Activated CD8-positive, alpha-beta T cell treated with anti-CD3 and anti-CD28 coated beads for 36 hours (primary cell): ENCODE measurements at places on chromosomes 11 and 22. TPM values are rescaled to one million over a fixed set of nuclear protein-coding genes. Genes with fewer than 3 reads are reported as not detected.

The ANO1 gene
- total RNA-seq = not detected

The SLC22A24 gene
- not detected for total RNA-seq

The C11orf52 gene
- total RNA-seq = not detected

The APOBEC3A gene
- total RNA-seq = not detected

The XKR3 gene
- not detected for total RNA-seq

The MYEOV gene
- total RNA-seq = not detected

The MS4A4A gene
- total RNA-seq = not detected

DNA sequence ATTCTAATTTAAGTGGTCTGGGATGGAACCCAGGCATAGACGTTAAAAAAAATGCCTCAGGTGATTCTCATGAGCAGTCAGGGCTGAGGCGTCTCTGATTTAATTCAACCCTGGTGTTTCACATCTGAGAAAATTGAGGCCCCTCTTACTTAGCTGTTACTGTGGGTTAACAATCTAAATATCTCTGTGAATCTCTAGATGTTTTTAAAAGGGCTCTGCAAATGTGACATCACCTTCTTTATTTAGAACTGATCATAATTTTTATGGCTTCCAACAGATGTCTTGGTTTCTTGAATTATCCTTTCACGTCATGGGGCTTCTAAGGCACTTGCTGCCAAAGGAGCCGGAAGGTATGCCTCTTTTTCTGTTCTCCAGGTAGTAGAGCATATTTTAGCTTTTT lies 76.1 kb upstream of the LIN7C start:
- H3K27me3 ChIP-seq = no peaks in the 10 kb centered on the region
- peaks cover 5% of the 10 kb centered on the region for H3K36me3 ChIP-seq
- H3K4me3 ChIP-seq = no peak overlapping the region
- H3K4me1 ChIP-seq = no peaks in the 10 kb centered on the region

DNA sequence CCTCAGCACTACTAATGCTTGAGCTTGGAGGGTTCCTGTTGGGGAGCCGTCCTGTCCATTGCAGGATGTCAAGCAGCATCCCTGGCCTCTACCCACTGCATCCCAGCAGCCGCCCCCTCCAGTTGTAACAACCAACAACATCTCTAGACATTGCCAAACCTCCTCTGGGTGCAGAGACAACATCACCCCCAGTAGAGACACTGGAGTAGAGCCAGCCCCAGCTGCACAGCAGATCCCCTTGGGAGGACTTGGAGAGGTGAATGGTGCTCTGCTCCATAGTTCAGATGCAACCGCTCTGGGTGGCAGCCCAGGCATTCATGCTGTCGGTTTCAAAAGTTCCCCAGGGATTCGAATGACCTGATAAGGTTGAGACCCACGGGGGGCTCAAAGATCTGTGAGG lies 259.0 kb downstream of the MN1 start:
- no peak overlapping the region for H3K4me3 ChIP-seq
- no peak for DNase-seq
- H3K36me3 ChIP-seq = no peaks in the 10 kb centered on the region
- H3K4me1 ChIP-seq = no peaks in the 10 kb centered on the region
- no peak overlapping the region for H3K27ac ChIP-seq

DNA sequence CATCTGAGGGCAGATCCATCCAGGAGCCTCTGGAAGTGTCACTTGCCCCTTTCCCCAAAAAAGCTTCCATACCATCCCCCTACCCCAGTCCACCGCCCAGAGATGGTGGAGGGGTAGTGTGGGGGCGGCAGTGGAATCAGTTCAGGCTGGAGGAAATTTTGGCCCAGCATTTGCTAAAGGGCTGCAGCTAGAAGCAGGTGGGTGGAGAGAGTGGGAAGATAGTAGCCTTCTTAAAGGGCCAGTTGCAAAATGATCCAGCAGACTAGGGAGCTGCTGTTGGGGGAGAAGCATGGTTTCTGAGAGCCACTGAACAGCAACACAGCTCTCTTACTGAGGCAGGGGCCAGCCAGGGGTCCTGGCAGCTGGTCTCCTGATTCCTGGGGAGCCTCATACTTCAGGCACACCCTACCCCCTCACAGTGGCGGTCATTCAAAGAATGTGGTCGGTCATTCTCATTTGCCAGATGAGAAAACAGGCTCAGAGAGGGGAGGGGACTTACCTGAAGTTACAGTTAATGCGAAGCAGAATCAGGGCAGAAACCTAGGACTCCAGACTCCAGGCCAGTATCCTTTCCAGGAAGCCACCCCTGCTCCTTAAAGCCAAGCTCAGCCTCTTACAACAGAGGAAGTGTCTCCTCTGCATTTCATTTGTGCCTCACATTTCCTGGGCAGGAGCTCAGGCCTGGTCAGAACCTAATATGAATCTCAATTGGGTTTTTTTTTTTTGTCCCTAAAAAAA lies 5.4 kb downstream of the SEC14L2 start:
- peaks cover 27% of the 10 kb centered on the region for H3K4me1 ChIP-seq
- peak overlapping the region; percentile 49 for H3K27ac ChIP-seq
- H3K36me3 ChIP-seq = peaks cover 15% of the 10 kb centered on the region
- DNase-seq = no peak
- H3K4me3 ChIP-seq = no peak overlapping the region

GRCh38 chr11:26571861-26572654 lies at the start of gene MUC15:
Gene MUC15 (minus strand): TSS chr11:26572263. CDS start chr11:26567094, 5,169 bp downstream.
- H3K36me3 ChIP-seq = no peaks in the 10 kb centered on the region
- H3K27ac ChIP-seq = no peak within 1 kb of the TSS
- H3K4me1 ChIP-seq = no peaks in the 10 kb centered on the region
- no peaks in the 10 kb centered on the region for H3K27me3 ChIP-seq
- no peak for DNase-seq

DNA sequence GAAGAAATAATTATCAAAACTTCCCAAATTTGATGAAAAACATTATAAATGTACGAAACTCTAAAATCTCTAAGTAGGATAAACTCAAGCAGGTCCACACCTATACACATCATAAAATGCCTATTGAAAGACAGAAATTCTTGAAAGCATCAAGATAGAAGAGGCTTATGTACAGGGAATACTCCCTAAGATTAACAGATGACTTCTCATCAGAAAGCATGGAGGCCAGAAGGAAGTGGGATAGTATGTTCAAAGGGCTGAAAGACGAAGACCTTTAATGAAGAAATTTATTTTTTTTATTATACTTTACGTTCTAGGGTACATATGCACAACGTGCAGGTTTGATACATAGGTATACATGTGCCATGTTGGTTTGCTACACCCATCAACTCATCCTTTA lies 45.3 kb upstream of the KCNA4 start:
- H3K4me3 ChIP-seq = no peak overlapping the region
- DNase-seq = no peak

GRCh38 chr22:48953103-48953720 lies 874.5 kb downstream of the BRD1 start:
- DNase-seq = no peak
- no peaks in the 10 kb centered on the region for H3K36me3 ChIP-seq
- H3K27me3 ChIP-seq = peaks cover 3% of the 10 kb centered on the region
- H3K4me1 ChIP-seq = no peaks in the 10 kb centered on the region
- no peak overlapping the region for H3K4me3 ChIP-seq

- no peak overlapping the region for H3K27ac ChIP-seq
- no peak for DNase-seq
- no peak overlapping the region for H3K4me3 ChIP-seq
- no peaks in the 10 kb centered on the region for H3K4me1 ChIP-seq
- no peaks in the 10 kb centered on the region for H3K36me3 ChIP-seq
- H3K27me3 ChIP-seq = peaks cover 2% of the 10 kb centered on the region
These were observed 106.2 kb downstream of the SHANK2 start for GRCh38 chr11:71145988-71146824.

- no peak for DNase-seq
- no peak overlapping the region for H3K4me3 ChIP-seq
- H3K36me3 ChIP-seq = peaks cover 11% of the 10 kb centered on the region
- no peaks in the 10 kb centered on the region for H3K27me3 ChIP-seq
- H3K4me1 ChIP-seq = no peaks in the 10 kb centered on the region
These were observed 25.5 kb downstream of the MYBPC3 start for GRCh38 chr11:47327025-47327424.

- no peaks in the 10 kb centered on the region for H3K36me3 ChIP-seq
- H3K27me3 ChIP-seq = peaks cover 6% of the 10 kb centered on the region
- no peaks in the 10 kb centered on the region for H3K4me1 ChIP-seq
- no peak overlapping the region for H3K27ac ChIP-seq
These were observed 29.7 kb downstream of the EFCAB6 start for GRCh38 chr22:43782448-43782847.

- H3K36me3 ChIP-seq = peaks cover 80% of the 10 kb centered on the region
- no peaks in the 10 kb centered on the region for H3K27me3 ChIP-seq
- peak overlapping the region; percentile 22 for H3K4me3 ChIP-seq
These were observed 6.3 kb upstream of the PYGM start for GRCh38 chr11:64765851-64766665.

- H3K27me3 ChIP-seq = peaks cover 14% of the 10 kb centered on the region
- peaks cover 29% of the 10 kb centered on the region for H3K4me1 ChIP-seq
- no peak overlapping the region for H3K4me3 ChIP-seq
- DNase-seq = no peak
- H3K36me3 ChIP-seq = no peaks in the 10 kb centered on the region
These were observed 16.1 kb upstream of the CALCB start for GRCh38 chr11:15057329-15057728.

DNA sequence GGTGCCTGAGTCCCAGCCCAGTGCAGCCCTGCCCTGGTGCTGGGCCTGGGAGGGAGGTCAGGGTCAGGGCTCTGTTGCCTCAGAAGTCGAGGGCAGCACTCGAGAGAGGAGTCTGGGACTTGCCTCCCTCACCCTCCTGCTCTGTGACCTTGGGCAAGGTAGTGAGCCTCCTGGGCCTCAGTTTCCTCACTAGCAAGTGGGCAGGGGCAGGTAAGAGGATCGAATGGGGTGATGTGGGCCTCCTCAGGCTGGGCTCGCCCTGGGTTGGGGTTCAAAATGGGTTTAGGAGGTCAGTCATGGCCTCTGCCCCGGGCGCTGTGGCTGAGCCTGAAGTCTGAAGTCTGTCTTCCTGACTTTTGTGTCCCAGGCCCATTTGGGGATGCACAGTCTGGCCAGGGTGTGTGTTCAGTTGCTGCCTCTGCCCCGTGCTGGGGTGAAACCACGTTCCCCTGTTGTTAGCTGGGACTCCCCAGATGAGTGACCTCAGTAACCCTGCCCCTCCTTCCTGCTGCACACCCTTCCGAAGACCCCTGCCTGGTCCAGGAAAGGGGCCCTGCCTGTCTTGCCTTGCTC lies 40.9 kb upstream of the CELSR1 start:
- H3K27ac ChIP-seq = no peak overlapping the region
- no peaks in the 10 kb centered on the region for H3K36me3 ChIP-seq
- H3K4me1 ChIP-seq = peaks cover 31% of the 10 kb centered on the region
- H3K4me3 ChIP-seq = peak overlapping the region; percentile 90

DNA sequence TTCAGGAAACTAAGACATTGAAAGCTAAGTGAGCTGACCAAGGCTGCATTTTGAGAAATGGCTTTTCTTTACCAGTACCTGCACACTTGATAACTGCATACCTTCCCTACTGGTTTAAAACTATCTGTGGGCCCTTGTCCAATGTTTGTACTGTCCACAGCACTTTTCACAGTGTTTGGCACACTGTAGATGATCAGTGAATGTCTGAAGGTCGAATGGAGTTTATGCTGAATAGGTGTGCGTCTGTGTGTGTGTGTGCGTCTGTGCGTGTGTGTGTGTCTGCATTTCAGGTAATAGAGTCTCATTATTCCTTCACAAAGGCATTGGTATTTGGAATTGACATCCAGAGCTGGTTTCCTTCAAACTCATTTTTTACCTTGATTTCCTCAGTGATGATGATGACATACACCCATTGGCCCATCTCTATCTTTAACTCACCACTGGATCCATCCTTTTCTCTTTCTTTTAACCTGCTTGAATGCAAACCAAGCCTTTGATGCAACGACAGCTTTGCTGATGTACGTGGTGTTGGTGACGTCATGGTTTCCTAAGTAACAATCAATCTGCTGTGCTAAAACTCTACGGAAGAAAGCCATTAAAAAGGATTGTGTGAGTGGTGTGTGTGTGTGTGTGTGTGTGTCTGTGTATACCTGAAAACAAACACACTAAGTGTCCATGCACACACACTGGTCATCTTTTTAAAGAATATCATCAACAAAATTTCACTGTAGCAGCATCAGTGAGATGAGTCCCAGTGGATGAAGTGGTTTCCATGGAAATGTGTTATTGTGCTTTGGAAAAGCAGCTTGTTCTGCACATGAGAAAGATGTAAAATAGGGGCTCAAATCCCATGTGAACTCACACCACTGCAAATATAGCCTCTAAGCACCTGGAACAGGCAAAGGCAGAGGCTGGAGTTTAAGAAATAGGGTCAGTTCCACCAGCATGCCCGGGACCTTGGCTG lies 490.2 kb upstream of the B3GAT1 start:
- no peak overlapping the region for H3K27ac ChIP-seq
- no peaks in the 10 kb centered on the region for H3K36me3 ChIP-seq
- no peak overlapping the region for H3K4me3 ChIP-seq
- no peak for DNase-seq
- H3K27me3 ChIP-seq = peaks cover 18% of the 10 kb centered on the region

- H3K4me1 ChIP-seq = no peaks in the 10 kb centered on the region
- H3K27me3 ChIP-seq = peaks cover 2% of the 10 kb centered on the region
- H3K36me3 ChIP-seq = no peaks in the 10 kb centered on the region
- no peak overlapping the region for H3K27ac ChIP-seq
- no peak for DNase-seq
These were observed 314.9 kb downstream of the MIAT start for GRCh38 chr22:26972286-26972685.

DNA sequence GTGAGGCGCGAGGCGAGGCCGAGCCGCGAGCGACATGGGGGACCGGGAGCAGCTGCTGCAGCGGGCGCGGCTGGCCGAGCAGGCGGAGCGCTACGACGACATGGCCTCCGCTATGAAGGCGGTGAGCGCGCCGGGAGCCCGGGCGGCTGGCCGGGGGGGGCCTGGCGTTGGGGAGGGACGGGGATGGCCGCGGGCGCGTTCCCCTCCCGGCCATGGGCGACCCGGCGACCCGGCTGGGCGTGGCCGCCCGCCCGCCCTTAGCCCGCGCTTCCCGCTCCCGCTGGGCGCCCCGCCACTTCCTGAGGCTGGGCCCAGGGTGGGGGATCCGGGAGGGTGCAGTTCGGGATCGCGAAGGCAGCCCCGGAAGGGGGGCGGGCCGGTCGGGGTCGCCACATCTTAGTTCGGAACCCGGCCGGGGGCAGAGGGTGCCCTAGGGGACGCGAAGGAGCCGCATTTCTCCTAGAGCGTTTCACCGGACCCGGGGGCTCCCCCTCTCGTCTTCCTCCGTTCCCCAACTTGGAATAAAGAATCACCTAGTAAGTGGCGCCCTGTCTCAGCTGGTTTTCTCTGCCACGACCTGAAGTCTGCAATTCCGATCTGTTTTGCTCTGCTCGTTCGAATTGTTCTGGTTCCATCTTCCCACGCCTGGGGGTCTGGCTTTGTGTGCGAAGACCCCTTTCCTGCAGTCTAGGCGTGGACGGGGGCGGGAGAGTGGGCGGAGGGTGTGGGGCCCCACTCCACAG lies 536 bp downstream of the YWHAH start:
- peaks cover 32% of the 10 kb centered on the region for H3K4me1 ChIP-seq
- no peak overlapping the region for H3K4me3 ChIP-seq
- no peaks in the 10 kb centered on the region for H3K27me3 ChIP-seq
- DNase-seq = peak; percentile 45
- no peak overlapping the region for H3K27ac ChIP-seq

DNA sequence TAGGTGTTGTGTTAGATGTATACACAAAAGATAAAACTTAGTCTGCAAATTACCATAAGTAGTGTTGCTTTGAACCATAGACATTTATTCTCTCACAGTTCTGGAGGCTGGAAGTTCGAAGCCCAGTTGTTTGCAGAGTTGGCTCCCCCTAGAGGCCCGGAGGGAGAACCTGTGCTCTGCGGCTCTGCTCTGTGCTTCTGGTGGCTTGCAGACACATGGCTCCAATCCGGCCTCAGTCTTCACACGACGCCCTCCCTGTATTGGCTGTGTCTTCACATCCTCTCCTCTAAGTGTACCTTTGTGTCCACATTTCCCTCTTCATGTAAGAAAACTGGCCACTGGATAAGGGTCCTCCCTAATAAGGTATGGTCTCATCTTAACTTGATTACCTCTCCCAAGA lies 128.4 kb downstream of the OPCML start:
- no peak overlapping the region for H3K27ac ChIP-seq
- no peak overlapping the region for H3K4me3 ChIP-seq
- DNase-seq = peak; percentile 10
